ENCODE measurements at places on chromosomes 11 and 22.
A peak's percentile ranks its signal among the peaks of the same experiment; 100 is the strongest.

- no peak for DNase-seq
Observed at GRCh38 chr11:66251809-66252208, 16.6 kb upstream of the RAB1B start.

GRCh38 chr11:93849751-93850593 is 446 bp downstream of the VSTM5 start:
- DNase-seq = no peak

DNA sequence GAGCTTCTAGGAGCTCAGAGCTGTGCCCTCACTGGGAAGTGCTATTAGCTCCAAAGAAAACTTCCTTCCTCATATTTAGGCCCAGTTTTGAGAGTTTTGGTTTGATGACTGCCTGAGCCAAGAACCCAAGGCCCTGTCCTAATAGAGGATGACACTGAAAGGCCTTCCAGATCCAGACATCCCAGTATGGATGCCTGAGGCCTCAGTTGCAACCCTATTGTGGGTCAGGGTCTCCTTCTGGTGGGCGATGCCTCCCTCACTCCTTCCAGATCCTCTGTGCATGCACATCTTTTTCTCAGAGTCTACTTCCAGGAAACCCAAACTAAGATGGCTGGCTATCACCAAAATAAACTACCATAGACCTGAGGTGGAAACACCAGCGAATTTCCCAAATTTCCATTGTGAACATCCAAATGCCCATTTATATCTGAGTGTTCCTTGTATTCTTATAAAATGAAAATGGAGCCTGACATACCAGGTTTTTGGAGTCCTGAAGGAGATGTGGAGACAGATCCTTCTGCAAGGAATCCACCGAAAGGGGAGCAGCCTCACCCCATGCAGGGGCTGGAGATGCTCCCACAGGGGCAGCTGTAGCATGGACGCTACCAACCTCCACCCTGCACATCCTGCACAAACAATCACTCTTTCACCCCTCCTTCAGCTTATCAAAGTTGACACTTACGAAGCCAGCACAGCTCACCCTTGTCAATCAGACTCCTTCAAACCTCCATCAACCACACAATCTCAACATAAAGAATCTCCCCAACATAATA is 61.1 kb downstream of the GGTLC2 start:
- no peak for DNase-seq

DNA sequence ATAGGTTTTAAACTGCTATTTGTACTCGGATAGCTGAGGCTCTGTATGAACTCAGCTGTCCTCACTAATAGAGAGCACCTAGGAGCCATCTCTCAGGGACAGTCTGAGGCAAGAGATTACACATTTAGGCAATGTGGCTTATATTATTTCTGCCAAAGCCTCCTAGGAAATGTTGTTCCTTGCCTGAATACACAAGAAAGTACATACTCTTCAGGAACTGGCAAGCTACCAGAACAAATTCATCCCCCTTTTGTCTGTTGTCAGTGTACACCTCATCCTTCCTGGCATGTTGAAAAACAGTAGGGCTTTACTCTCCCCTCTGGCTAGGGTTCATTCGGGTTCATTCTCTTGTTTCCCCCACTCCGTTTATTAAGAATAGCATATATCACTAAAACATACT is 615.9 kb upstream of the FAT3 start:
- DNase-seq = no peak

DNA sequence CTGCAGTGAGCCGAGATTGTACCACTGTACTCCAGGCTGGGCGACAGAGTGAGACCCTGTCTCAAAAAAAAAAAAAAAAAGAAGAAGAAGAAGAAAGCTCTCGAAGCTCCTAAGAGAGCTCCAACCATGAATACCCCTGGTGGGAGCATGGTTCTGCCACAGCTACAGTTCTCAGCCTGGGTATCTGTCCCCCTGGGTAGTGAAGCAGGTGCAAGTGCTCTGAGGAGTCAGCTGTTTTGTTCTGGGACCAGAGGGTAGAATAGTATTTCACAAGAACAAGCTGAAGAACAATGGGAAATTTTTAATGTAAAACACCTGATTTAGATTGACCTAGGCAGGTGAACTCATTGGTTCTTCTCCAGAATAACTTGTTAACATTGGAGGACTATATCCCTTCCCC is 4.3 kb upstream of the HYOU1 start:
- no peak for DNase-seq

GRCh38 chr11:68521969-68522652 is 61.6 kb downstream of the PPP6R3 start:
- no peak for DNase-seq

DNA sequence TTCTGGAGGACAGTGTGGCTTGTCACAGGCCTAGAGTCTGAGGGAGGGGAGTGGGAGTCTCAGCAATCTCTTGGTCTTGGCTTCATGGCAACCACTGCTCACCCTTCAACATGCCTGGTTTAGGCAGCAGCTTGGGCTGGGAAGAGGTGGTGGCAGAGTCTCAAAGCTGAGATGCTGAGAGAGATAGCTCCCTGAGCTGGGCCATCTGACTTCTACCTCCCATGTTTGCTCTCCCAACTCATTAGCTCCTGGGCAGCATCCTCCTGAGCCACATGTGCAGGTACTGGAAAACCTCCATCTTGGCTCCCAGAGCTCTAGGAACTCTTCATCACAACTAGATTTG is 13.0 kb downstream of the PIK3IP1 start:
- no peak for DNase-seq

DNA sequence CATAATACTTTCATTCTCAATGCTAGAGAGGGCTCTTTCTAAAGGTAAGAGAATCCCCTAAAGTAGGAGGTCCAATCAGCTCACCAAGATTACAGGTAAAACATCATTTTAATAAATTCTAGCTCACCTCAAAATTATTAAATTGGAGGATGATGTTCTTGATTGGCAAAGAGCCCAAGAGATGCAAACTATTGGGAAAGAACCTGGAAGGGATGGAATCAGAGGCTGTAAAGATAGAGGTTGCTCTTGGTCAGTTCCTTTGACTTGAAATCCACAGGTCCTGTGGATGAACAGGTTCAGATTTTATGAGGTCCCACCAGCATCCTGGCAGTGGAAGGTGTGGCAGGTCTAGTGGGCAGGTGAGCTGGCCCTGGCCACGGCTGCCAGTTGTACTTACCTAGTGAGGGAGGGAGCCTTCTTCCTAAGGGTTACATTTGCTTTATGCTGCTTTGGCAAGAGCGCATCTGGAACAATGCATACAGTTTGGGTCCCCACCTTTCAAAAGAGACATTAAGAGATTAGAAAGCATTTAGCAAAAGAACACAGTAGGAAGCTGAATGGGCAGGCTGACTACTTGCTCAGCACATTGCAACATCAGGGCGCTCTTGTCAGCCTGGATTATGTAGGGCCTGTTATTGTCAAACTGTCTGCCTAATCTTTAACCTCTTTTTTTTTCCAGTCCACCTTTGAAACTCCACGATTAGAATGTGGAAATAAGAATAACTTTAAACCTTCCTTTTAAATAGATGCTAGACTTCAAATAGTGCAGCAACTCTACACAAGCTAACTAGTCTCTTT is 97.0 kb downstream of the RDX start:
- DNase-seq = no peak

DNA sequence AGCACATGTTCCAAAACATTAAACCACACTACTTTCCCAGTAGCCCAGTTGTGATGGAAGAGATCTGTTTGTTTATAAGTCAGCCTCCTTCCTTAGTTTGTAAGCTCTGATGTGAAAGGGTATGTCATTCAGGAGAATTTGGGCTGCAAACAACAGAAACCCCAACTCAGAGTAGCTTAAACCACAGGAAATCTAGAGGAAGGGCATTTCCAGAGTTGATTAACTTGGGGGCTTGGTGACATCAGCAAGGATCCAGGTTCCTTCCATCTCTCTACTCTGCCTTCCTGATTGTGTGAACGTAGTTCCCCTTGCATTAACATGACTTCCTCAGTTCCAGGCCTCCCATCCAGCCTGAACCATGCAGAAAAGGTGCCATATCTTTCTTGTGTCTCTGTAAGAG is 6.5 kb upstream of the FJX1 start:
- DNase-seq = no peak

- no peak for DNase-seq
Observed at GRCh38 chr11:107804211-107804610, 54.4 kb downstream of the SLC35F2 start.

DNA sequence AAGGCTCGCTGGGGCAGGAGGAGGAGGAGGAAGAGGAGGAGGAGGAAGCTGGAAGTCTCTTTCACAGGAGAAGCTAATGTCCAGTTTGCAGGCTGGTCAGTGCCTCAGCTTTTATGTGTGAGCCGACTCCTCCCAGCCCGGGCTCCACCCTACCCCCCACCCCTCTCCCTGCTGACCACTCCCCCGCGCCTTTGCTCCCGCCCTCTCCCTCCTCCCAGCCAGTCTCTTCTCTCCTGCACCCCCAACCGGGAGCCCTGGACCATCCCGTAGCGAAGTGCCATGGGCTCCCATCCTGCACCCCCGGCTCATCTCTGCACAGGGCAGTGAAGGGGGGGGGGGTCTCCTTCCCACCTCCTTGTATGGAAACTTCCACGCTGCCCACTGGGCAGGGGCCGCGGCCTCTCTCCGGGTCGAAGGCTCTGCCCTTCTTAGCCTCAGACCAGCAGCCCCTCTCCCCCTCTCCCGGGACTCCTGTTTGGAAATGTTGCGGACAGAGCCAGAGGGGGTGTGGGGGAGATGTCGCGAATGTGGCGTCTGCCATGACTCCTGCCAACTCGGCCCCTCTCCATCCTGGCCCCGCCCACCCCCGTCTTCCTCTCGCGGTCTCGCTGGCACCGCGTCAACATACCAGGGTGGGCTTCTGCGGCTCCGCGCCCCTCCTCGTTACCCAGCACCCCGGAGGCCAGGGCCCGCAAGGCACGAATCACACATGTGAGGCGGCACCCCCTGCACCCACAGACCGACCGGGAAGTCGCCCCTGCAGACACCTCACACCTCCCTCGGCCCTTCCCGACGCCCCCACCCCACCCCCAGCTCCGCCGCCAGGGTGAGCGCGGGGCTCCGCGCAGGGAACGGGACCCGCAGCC is 1.8 kb downstream of the IGF2 start:
- peak; percentile 23 for DNase-seq

DNA sequence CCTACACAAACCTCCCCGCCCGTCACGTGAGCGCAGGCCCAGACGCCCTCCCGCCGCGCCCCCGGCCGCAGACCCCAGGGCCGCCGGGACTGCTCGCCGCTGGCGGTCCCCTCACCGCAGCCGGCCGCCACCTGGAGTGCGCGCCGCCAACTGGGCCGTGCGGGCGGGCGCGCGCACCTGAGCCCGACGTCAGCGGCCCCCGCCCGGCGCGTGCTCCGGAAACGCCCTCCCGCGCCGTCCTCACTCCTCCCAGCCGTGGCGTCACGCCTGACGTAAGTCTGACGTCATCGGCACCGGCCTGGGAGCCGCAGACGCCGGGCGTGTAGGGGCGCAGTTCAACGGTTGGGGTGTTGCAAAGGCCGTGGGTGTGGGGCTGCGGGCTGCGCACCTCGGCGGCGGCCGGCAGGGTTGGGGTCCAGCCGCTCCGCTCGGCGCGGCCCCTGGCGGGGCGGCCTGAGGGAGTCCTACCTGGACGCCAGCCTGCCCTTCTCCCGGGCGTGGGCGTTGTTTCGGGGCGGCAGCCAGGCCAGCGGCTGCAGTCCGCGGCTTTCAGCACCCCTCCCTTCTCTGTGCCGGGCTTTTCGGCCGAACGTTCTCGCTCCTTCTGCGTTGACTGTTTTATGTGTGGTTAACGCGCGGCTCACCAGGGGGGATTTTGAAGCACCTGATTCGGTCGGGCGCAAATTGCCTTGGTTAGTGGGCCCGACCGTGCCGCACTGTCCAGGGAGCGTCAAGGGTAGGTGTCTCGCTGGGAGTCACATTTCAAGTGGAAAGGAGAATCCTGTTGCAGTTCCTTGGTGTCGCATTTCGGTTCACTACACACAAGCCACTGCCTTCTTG is at the start of gene JOSD1:
Gene JOSD1, minus strand, starts transcription at position 155 of the 840 bp plus-strand sequence. CDS start 956 bp downstream, outside the sequence.
- DNase-seq = peak; percentile 89

DNA sequence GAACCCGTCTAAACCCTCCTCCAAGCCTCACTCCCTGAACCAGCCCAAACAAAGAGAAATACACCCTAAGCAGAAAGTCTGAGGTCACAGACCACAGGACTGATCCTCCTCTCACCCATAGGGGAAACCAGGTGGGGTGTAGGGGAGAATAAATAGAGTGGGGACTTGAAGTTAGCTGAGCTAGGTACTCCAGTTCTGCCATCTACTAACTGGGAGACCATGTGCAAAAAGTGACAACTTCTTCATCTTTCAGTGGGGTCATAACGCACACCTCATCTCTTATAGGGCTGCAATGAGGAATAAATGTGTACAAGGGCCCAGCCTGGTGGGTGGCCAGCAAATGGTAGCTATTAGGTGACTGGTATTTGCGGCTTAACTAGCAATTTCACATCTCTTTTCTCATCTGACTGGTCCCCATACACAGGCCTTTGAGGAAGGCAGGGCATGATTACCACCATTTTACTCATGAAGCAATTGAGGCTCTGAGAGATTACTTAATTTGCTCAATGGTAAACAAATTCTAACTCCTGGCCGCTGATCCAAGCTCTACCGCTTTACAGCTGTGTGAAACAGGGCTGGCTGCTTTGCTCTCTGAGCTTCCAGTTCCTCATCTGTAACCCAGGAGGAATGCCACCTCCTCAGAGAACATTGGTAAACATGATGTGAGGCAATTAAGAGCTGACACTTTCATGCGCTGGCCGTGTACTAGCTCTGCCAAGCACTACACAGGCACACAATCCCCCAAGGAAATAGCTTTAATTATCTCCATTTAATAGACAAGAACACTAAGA is 16.6 kb downstream of the TBC1D10A start:
- no peak for DNase-seq

DNA sequence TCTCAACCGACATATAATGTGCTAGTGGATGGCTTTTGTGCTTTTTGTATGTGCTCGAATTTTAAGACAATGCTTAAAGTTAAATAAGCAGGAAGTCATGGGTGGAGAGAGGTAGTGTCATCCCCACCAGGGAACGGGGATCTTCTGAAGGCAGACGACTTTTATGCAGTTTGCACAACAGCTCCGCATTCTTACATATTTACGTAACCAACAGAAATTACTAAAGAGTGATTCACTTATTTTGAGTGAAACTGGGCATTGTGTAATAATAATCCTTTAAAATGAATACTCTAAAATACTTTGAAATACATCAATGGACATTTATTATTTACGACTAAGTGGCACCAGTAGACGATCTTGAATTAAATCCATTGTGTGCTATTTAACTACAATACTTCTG is 305.1 kb downstream of the CNTN5 start:
- no peak for DNase-seq

Measured in NCI-H82 (cell line).